Heart left ventricle (tissue), 16 donors: ENCODE measurements at places on chromosomes 7 and 10. TPM values are rescaled to one million over a fixed set of nuclear protein-coding genes. Genes with fewer than 3 reads are reported as not detected.

The RBM20 gene
- polyA plus RNA-seq = 53.5 TPM

The MAPK8 gene
- 4.2 TPM for polyA plus RNA-seq

The C7orf57 gene
- 0.03 TPM for polyA plus RNA-seq

The GRID2IP gene
- polyA plus RNA-seq = 0.01 TPM

The MTERF1 gene
- 6.9 TPM for polyA plus RNA-seq

The KBTBD2 gene
- polyA plus RNA-seq = 10.4 TPM

The TLX1 gene
- polyA plus RNA-seq = 0.15 TPM

The LIPA gene
- polyA plus RNA-seq = 22.1 TPM

The TRIL gene
- polyA plus RNA-seq = 0.53 TPM

The GCK gene
- polyA plus RNA-seq = 3.6 TPM

The TMEM236 gene
- polyA plus RNA-seq = 0.25 TPM

The MMD2 gene
- not detected for polyA plus RNA-seq

The GTF2IRD1 gene
- 27.0 TPM for polyA plus RNA-seq

The STEAP4 gene
- polyA plus RNA-seq = 14.2 TPM

The CYP26C1 gene
- polyA plus RNA-seq = not detected

The OR9A2 gene
- not detected for polyA plus RNA-seq

The UNC5B gene
- polyA plus RNA-seq = 8.7 TPM

The NRG3 gene
- not detected for polyA plus RNA-seq

The PSMG3 gene
- 34.3 TPM for polyA plus RNA-seq

The OR2A42 gene
- not detected for polyA plus RNA-seq

The PIK3AP1 gene
- polyA plus RNA-seq = 1.8 TPM

The TACC2 gene
- polyA plus RNA-seq = 239 TPM

The SLC26A5 gene
- polyA plus RNA-seq = not detected

The AS3MT gene
- 42.2 TPM for polyA plus RNA-seq

The ZNF727 gene
- polyA plus RNA-seq = not detected

The ENTPD1 gene
- polyA plus RNA-seq = 3.3 TPM

The GOLGA7B gene
- 0.11 TPM for polyA plus RNA-seq

The EBLN1 gene
- polyA plus RNA-seq = not detected

The LMBR1 gene
- polyA plus RNA-seq = 25.6 TPM

The SLC25A40 gene
- 6.0 TPM for polyA plus RNA-seq

The FIGNL1 gene
- polyA plus RNA-seq = 1.9 TPM

The GPR85 gene
- 1.2 TPM for polyA plus RNA-seq

The POLD2 gene
- 67.0 TPM for polyA plus RNA-seq

The BHLHA15 gene
- 0.26 TPM for polyA plus RNA-seq

The TMEM273 gene
- polyA plus RNA-seq = 17.2 TPM

The CRYGN gene
- polyA plus RNA-seq = not detected

The PAPOLB gene
- 0.03 TPM for polyA plus RNA-seq

The ANLN gene
- 0.62 TPM for polyA plus RNA-seq

The SPDYE6 gene
- 0.15 TPM for polyA plus RNA-seq

The SHH gene
- polyA plus RNA-seq = not detected

The GPR26 gene
- not detected for polyA plus RNA-seq
